ENCODE measurements at places on chromosomes 2 and 18. TPM values are rescaled to one million over a fixed set of nuclear protein-coding genes. Genes with fewer than 3 reads are reported as not detected.

DNA sequence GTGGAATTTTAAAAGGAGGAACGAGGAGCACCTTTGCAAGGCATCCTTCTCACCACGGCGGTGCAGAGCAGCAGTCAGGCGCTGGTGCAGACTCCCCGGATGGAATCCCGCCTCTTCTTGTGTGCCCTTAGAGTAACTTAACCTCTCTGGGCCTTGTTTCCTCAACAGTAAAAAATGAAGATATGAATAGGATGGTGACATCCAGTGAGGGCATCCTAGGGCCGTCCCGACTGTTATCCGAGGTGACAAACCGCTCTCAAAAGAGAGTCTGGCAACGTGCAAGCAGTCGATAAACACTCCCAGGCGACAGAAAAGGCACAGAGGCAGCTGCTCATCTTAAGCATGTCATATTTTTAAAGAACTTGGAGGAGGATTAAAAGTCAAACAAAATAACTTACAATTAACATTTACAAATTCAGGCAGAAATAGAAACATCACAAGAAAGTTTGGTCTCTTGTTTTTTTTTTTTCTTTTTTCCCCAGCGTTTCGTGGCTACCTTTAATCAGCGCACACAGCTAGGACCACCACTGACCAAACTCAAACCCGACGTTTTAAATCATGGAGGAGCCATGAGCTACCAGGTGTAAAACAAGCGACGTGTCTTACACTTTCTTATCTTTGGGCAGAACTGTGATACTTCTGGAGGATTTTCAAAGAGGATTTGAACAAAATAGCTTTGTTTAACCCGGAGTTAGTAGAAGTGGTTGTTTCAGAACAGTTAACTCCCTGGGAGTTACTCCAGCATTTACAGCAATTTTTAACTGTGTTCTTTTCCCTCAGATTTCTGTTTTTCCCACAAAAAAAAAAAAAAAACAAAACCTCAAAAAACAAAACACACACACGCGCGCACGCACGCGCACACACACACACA lies 2.1 kb downstream of the MBP start:
- DNase-seq, result peak; percentile 66

EVA1A gene
- total RNA-seq, result 70.9 TPM

GRCh38 chr2:233339427-233339826 lies 14.9 kb upstream of the DGKD start:
- no peak for DNase-seq

DNA sequence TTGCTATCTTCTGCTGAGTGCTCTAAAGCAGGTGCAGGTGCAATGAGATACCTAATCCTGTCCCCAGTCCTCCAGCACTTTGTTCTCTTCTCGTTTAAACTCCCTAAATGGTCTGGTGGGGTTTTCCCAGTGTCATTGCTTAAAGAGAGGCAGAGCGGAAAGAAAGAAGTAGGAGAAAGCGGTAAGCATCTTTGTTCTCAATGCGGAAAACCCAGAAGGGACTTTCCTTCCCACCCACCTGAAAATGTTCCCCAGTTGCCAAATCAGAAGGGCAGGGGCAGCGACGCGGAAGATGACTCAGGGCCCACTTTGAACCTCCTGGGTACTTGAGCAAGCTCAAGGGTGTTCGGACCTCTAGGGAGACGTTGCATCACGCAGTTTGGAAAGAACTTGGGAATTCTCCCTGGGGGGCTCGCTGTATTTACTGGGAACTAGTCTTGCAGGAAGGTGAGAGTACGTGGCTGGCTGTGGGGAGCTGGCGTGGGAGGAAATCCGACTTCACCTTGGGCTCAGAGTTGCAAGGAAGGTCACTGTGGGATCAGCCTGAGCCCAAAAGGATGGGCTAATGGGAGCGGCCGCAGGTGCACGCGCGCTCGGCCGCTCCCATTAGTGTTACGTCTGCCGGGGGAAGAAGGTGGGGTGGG lies 589 bp upstream of the SGPP2 start:
- no peak for DNase-seq

GRCh38 chr2:169007941-169008340 lies 23.2 kb downstream of the ABCB11 start:
- DNase-seq, result no peak

All from osteoblast (primary cell).